MCF 10A (cell line): ENCODE measurements at places on chromosomes 2 and 18. TPM values are rescaled to one million over a fixed set of nuclear protein-coding genes. Genes with fewer than 3 reads are reported as not detected.

The CCDC142 gene
- 10.1 and 16.4 TPM in 2 replicates for total RNA-seq

DNA sequence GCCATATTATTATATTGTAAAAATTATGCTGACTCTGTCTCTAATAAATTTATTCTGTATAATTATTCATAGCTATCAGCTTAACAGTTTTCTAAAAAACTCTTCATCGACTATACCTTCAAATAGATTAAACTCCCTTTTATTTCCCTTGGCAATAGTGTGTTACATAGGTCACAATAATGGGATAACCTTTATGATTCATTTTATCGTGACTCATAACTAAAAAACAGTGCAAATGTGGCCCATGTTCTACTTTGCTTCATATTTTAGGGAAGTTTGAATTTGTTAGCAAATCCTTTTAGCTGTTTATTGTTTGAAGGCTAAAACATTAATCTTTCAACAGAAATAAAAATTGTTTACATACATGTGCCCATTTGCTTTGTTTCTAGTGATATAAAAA, 783.2 kb upstream of the CDH2 start:
- peak; percentile 48 for DNase-seq

GRCh38 chr2:225531559-225531958, 132.0 kb downstream of the NYAP2 start:
- DNase-seq: no peak

The HOXD3 gene
- not detected in 2 replicates for total RNA-seq

The SERPINB3 gene
- total RNA-seq: 0.28 TPM in 1 of 2 replicates, not detected in the other

The TMEM200C gene
- total RNA-seq: not detected in 2 replicates

GRCh38 chr2:211455216-211455841, 898.9 kb downstream of the CPS1 start:
- peak; percentile 63 for DNase-seq

GRCh38 chr2:29014331-29014730, 33.2 kb downstream of the TOGARAM2 start:
- no peak for DNase-seq

The DYNAP gene
- total RNA-seq: 0.59 and 0.86 TPM in 2 replicates

DNA sequence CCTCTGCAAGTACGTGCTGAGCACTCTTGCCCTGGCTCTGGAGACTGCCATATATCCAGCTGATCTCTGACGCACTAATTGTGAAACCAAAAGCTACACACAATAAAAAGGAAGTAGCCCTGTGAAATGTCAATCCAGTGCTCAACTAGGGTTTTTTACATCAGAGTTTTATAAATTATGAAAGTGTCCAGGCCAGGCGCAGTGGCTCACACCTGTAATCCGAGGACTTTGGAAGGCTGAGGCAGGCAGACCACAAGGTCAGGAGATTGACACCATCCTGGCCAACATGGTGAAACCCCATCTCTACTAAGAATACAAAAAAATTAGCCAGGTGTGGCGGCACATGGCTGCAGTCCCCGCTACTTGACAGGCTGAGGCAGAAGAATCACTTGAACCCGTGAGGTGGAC, 24.5 kb upstream of the PEX13 start:
- DNase-seq: no peak
